ENCODE measurements at places on chromosomes 2 and 18.

DNA sequence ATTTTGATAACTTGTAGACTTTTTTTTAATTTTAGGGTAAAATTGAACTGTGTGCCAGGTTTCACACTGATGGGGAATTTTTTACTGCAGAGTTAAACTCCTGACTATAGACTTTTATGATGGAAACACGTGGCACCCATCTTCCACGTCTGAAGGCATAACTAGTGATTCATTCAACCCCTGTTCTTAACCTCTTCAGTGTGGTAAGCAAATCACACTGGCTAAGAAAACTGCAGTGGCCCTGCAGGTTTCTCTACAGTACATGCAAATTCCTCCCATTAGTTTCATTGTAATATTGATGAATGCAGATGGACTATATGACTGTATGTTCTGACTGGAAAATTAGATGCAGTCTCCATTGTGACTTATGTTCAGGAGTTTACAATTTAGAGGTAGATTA, 47.2 kb downstream of the SMAD4 start:
- DNase-seq: peak; percentile 77

DNA sequence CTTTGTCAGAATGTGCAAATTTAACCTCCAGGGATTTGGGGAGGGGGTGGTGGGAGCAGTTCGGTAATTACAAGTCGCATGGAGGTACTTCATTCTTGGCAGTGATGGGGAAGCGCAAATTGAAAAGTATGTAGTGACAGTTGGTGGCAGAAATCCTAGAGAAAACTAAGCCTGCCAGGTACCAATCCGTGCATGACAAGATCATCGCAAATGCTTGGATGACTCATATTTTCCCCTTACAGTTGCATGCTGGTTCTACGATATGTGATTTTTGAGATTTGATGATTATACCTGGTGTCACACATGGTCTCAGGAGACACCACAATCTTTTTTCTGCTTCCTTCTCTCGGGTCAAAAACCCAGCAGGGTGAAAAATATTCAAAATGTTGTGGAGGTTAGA, 479.7 kb upstream of the ID2 start:
- no peak for DNase-seq

GRCh38 chr2:180227461-180227860, 220.4 kb upstream of the CWC22 start:
- DNase-seq: no peak

GRCh38 chr18:40613721-40614120, 1341.3 kb upstream of the PIK3C3 start:
- DNase-seq: no peak

DNA sequence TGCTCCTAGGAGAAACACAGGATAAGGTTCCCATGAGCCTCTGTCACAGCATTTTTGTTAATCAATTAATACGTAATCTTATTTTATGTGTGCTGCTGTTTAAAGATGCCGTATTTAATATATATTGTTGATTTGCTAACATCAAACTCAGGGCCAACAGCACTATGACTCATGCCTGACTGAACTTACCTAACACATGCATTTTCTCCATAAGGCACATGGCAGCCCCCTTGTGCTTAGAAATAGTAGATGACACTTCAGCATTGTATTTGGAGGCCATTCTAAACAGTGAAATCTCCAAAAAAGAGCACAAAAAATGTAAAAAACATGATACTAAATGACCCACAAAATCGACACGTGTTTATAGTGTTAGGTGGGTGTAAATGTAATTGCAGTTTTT, 314.8 kb downstream of the MYCN start:
- DNase-seq: no peak

DNA sequence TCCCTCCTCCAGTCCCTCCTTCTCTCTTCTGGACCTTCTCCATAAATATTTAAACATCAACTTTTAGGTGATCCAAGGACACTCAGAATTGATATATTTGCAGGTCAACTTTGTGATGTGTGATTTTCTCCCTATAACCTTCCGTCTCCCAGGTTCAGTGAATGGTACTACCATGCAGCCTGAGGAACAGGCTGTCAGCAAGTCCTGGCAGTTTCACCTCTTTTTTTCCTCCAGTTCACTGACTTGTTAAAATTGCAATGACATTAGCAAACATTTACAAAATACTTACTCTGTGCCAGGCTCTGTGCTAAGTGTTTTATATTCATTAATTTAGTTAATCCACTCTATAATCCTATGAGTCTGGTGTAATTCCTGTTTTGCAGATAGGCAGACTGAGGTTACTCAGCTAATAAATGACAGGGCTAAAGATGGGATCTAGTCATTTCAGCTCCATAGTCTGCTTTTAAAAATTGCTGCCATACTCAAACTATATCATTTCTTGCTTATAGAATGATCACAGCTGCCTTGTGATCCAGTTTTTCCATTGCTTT, 7.9 kb downstream of the SLC3A1 start:
- DNase-seq: no peak

DNA sequence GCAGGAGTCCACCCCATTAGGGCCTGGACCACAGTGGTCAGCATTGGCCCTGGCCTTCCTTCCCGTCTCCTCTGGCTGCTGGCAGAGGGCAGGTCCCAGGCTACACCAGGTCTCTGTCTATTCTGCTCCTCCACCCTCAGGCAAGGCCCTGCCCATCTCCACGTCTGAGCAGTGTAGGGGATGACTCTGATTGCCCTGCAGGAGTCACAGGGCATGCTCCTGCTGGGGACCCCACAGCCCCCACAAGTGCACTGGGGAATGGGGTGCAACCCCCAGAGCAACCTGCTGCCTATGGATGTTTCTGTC, 40.0 kb downstream of the STK25 start:
- no peak for DNase-seq

DNA sequence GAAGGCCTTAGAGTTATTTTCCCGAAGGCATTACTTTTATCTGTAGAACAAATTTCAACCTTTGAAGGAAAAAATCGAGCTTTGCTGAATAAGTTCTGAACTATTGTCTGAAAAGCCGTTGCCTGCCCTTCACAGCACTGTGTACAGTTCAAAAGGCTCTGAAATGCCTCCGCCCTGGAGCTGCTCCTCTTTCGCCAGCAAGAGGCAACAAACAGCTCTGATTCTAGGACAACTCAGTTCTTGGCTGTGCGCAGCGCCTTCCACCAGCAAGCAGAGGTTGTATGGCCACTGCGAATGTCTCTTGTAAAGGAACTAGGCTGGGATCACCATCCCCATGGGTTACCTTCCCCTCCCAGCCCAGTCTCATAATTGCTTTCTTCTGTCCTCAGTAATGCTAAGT, 308.5 kb downstream of the GBX2 start:
- DNase-seq: no peak

DNA sequence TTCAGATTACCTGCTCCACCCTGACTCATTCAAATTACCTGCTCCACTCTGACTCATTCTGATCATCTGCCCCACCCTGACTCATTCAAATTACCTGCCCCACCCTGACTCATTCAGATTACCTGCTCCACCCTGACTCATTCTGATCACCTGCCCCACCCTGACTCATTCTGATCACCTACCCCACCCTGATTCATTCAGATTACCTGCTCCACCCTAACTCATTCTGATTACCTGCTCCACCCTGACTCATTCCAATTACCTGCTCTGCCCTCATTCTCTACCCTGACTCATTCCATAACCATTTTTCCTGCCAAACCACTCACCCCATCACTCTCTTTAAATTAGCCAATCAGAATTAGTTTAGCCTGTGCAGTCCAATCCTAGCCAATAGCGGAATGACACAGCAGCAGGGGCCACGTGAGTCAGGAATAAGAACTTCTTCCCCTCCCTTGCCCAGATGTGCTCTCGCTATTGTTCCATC, 26.2 kb downstream of the CFAP53 start:
- no peak for DNase-seq

- no peak for DNase-seq
Measured at GRCh38 chr2:121490584-121491133, 40.0 kb upstream of the RNU4ATAC start.

DNA sequence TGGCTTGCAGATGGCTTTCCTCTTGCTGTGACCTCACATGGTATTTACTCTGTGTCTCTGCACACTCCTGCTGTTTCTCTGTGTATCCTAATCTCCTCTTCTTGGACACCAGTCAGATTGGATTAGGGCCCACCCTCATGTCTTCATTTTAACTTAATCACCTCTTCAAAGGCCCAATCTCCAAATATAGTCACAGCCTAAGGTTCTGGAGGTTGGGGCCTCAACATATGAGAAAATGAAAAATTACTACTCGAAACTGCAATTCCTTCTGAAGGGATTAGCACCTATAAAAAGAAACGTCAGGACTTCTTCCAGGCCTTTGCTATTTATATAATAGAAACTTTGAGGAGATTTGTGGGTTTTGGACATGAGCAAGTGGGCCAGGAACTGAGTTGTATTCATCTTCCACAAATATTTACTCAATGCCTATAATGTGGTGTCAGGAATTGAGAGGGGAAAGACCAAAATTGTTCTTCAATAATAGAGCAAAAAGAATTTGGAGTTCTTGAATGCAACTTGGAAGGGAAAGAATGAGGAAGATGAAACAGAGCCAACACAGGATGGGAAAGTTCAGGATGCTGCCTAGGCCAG, 270.0 kb upstream of the FN1 start:
- DNase-seq: no peak

GRCh38 chr2:128786316-128786715, 467.6 kb upstream of the HS6ST1 start:
- no peak for DNase-seq

GRCh38 chr18:58255701-58256311, 211.8 kb downstream of the NEDD4L start:
- no peak for DNase-seq

DNA sequence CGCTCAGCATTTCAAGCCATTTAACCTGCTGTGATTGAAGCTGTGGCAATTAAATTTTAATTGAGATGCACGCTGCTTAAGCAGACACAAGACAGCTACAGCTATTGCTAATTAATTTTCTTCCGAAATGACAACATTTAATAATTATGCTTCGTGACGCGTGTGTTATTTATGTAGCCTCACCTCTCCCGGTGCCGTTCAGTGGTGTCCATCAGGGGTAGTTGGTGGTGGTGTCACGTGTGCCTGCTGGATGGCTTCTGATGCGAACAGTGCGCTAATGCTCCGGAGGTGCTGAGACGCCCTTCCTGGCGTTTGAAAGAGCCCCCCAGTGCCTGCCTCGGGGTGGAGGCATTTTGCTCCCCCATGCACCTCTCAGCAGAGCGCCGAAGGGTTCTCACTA, 39.5 kb downstream of the GLI2 start:
- DNase-seq: no peak

DNA sequence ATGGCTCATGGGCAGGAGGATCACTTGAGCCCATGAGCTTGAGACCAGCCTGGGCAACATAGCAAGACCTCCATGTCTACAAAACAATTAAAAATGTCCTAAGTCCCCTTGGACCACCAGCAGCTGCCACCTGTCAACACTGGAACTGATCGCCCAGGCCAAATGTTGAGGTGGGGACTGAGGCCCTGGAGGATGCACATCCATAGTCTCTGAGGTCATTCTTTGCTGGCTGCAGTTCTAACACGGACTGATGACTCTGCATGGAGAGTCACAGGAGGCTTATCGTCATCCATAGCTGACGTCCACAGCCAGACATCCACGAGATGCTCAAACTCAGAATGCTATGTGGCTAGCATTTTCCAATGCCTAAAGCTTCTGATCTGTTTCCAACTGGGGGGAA, 151.3 kb downstream of the BCL2 start:
- no peak for DNase-seq

- no peak for DNase-seq
Measured at GRCh38 chr2:114968748-114969400, 526.4 kb downstream of the DPP10 start.

- no peak for DNase-seq
Measured at GRCh38 chr18:7590826-7591560, 23.9 kb downstream of the PTPRM start.

DNA sequence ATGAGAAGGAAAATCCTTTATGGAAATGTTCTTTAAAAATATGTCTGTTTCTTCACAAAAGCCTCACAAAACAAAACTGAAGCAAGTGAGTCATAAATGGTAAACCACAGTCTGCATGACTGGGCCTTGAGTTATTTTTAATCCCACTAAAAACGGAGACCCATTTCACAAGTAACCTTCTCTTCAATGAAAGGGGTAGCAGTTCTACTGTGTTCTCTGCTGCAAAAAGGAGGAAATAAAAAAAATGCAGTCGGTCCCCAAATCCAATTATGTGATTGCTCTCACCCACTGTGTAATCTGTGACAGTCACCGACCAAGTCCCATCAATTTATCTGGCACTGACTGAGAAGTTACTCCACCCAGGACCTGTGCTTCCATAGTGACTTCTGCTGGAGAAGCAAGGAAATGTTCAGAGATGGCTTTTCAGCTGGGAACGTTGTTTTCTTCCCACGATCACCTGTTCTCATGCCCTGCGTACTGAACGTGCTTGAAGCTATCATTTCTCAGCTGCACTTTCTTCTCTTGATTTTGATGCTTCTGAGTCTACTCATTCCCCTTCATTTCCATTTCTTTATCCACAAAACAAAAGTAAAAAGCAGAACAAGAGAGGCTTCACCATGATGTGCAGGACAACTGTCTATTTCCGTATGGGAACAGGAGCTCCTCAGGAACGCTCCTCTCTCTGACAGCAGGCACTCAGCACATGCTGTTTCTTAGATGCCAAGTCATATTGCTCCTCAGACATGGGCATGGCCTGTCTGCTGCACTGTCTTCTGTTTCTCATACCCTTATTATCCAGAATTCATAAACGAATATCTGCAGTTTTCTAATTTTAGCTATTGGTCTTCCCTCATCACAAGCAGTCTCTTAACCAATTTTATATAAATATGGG, 80.0 kb upstream of the TMEM200C start:
- DNase-seq: peak; percentile 75

- DNase-seq: peak; percentile 50
Measured at GRCh38 chr2:68715353-68716041, 19.1 kb upstream of the ARHGAP25 start.

GRCh38 chr2:11031876-11032275, 120.1 kb downstream of the KCNF1 start:
- DNase-seq: no peak

DNA sequence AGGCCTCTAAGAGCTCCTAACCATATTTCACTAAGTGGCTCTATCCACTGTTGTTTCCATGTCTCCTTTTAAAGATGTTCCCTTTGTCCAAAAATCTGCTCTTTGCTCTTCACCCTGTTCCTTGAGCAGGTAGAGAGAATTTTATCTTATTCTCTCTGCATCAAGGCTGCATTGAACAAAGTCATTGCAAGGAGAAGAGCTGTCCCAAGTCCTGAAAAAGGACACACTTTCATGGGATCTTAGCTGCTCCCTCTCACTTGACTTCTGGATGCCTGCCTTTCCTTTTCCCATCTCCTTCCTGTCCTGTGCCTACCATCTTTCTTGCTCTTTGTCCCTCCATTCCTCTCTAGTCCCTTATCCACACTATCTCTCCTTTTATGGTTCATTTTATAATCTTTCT, 235.2 kb upstream of the THSD7B start:
- DNase-seq: no peak

GRCh38 chr2:176637486-176638166, 368.4 kb downstream of the MTX2 start:
- DNase-seq: no peak
